Sciatic nerve (tissue), 2 donors: ENCODE measurements at places on chromosomes 11 and 22. TPM values are rescaled to one million over a fixed set of nuclear protein-coding genes. Genes with fewer than 3 reads are reported as not detected.

The OR51E2 gene
- 0.45 TPM for total RNA-seq

The HEPACAM gene
- 16.5 TPM for total RNA-seq

The UPK3A gene
- total RNA-seq = not detected

The OR52N4 gene
- total RNA-seq = 0.85 TPM

The APLNR gene
- 12.7 TPM for total RNA-seq

The CCDC73 gene
- total RNA-seq = not detected

- no peak for DNase-seq
Observed at GRCh38 chr22:39429186-39429585, 27.6 kb upstream of the MGAT3 start.

- DNase-seq = no peak
Observed at GRCh38 chr11:120020486-120020885, 117.4 kb downstream of the TRIM29 start.

- no peak for DNase-seq
Observed at GRCh38 chr11:122348659-122349409, 232.8 kb upstream of the BLID start.

GRCh38 chr11:13286279-13286821 lies 8.8 kb downstream of the BMAL1 start:
- no peak for DNase-seq

- DNase-seq = no peak
Observed at GRCh38 chr22:36232715-36233401, 6.5 kb downstream of the APOL2 start.

GRCh38 chr22:40533712-40534378 lies 102.7 kb downstream of the MRTFA start:
- DNase-seq = no peak

DNA sequence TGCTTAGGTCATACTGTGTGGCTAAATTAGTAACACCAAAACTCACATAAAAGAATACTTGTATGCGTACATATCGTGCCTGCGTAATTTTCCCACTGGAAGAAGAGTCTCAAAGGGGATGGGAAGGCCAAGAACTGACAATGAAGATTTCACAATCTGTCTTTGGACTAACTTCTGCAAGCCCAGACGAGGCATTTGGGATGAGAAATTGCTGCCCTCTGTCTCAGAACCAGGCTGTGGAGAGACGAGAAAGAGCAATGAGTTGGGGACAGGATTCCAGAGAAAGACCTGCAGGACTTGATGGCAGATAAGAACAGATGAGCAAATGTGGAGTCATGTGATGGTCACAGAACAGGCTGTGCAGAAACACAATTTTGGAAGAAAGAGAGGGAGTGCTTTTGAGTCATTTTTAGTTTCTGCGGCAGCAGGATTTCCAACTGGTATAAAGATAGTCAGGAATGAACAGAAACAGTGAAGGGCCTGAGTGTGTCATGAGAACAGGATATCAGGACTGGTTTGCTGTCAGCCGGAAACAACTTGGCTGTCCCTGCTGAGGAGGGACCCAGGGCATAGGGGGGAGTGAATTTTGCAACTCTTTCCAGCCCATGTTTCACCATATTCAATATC lies 82.7 kb upstream of the CTSC start:
- no peak for DNase-seq

GRCh38 chr11:92662601-92663360 lies 306.7 kb upstream of the MTNR1B start:
- DNase-seq = no peak

DNA sequence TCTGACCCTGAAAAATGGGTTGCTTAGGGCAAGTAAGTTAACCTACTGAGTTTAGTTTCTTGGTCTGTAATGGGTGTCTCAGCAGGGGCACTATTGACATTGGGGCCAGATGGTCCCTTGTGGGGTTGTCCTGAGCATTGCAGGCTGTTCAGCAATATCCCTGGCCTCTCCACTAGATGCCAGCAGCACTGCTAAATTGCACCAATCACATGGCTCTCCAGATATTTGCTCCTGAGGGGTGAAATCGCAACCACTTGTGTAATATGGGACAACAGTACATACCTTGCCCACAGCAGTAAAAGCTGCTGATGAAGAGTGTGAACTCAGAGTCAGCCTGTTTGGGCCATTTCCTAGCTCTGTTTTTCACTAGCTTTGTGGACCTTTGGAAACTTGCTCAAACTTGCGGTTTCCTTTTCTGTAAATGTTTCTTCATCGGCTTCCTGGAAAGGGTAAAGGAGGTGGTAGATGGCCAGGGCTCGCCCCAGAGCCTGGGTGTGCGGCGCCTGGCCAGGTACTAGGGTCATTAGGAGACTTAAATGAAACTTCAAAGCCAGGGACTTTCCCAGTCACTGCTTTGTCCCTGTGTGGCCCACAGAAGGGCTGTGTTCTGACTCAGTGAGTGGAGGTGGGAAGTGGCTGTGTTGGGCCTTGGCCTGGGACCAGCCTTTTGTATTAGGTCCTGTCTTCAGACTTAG lies 13.0 kb downstream of the NCF4 start:
- DNase-seq = no peak

DNA sequence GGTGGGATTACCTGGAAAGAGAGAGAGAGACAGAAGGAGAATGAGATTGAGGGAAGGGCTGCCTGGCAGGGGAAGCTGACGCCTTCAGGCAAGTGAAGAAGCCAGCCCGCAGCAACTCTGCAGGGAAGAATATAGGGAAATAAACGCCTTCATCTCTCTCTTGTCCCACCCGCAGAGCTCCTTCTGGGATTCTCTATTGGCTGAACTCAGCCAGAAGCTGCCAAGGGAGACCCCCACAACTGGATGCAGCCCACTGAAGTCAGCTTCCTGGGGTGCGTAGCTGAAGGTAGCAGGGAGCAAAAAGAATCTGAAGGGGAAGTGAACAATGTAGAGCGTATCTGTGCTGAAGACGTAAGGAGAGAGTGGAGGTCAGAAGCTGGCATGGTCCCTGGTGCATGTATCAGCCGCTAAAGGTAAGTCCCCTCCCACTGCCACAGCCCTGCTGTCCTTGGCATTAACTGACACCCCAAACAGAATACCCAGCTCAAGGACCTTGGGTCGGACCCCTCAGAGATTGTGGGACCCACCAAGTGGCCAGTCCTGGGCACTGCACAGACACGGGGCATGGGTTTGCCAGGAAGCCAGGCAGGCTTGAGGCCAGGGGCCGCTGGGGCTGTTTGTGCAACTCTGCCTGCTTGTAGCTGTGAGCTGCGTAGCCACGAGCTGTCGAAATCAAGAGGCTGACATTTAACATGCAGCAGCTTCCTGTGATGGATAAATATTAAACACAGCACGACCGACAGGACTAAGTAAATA lies 469.9 kb downstream of the MN1 start:
- DNase-seq = no peak
